HFF-Myc (cell line): ENCODE measurements at places on chromosomes 2 and 18.

- DNase-seq: no peak
Observed at GRCh38 chr18:60391571-60392226, 19.1 kb upstream of the MC4R start.

DNA sequence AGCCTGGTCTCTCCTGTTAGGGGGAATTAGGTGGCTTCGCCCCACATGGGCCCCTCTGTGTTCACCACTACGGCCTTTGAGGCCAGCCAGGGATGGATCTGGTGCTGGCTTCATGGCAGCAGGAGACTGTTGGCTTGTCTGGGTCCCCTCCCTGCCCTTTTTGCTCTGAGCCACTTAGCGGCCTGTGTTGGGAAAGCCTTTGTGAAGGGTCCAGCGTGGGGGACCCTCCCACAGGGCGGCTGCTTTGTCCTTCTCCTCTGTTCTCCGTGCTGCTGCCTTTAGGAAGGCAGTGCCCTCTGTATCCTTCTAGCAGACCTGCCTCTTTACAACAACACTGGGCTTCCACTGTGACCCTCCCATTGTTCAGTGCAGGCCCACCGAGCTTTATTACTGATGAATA, 118.4 kb downstream of the TSN start:
- no peak for DNase-seq

DNA sequence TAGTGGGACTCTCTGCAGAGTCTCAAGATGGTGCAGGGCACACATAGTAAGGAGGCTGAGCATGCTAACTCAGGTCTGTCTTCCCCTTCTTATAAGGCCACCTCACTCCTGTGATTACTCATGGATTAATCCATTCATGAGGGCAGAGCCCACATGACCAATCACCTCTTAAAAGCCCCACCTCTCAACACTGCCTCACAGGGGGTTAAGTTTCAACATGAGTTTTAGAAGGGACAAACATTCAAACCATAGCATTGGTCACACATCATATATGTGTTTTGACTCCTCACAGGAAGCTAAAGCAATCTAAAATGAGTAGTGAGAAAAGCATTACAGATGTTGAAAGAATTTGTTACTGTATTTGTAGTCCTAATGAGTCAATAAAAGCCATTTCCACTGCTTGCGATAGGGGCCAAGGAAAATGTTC, 57.5 kb downstream of the DTNA start:
- DNase-seq: no peak

DNA sequence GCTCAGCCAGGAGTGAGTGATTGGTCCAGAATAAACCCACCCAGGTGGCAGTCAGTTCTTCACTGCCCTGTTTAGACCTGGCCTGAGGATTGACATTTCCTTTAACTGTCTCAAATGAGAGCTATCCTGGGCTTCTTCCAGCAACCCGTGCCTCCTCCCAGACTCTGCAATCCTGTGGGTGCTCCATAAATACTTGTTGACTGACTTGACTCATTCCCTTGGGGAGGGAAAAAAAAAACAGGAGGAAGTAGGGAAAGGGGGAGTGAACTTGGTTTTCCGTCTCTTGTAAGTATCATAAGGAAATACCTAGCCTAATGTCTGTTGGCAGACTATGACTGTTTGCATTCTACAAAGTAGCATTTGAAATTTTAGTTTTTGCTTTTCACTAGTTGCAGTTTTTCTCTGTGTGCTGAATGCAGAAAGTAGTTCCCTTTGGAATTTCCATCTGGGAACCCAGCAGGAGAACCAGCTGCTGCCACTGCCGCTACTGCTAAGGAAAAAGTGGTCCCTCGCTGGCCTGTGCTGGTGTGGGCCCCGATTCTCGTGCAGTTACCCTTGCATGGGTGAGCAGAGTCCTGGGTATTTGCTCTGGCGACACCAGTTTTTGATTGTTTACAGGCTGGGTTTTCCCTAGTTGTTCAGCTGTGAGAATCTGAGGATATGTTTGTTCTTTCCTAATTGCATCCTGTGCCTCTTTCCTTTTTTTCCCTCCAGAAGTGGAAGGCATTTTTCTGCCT, 78.8 kb downstream of the TGOLN2 start:
- DNase-seq: peak; percentile 75
